NCI-H1048 (cell line): ENCODE measurements at places on chromosomes 1 and 21.

DNA sequence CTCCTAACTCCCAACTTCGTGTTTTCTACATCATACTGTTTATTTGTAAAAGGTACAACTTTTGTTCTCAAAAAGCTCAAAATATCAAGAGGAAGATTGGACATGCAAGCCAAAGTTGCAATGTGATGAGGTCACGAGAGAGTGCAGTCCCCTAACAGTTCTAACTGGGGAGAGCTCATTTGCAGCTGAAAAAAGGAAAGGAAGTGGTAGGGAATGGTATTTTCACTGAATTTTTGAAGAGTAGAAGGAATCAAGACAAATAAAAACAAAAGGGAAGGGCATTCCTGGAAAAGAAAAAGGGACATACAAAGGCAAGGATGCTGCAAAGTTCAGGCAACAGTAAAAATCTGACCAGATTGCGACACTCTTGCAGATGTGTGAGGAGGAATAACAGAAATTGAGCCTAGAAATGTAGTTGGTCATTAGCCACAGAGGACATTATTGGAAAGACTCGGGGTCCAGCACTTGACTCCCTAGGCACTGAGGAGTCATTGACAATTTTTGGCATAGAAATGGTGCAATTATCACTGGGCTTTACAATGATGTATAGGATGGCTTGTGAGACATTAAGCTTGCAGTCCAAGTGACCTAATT, 67.9 kb downstream of the TBX15 start:
- DNase-seq, result no peak

GRCh38 chr1:237031480-237031879, 10.5 kb upstream of the RYR2 start:
- no peak for DNase-seq

DNA sequence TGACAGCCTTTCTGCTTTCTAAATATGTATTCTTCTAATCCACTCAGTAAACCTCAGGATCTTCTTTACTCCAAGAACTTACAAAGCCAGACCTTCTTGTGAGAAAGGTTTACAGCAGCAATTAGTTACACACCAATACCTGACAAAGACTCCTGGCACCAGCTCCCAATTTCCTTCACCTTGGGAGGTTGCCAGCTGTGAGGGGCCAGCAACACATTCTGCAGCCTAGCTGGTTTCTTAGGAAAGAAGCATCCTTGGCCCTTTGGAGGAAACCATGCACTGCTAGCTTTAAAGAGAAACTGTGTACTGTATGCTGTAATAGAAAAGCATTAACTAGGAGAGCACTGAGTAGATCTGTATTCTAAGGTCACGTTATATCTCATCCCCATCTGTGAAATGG, 10.8 kb downstream of the FYB2 start:
- no peak for DNase-seq

DNA sequence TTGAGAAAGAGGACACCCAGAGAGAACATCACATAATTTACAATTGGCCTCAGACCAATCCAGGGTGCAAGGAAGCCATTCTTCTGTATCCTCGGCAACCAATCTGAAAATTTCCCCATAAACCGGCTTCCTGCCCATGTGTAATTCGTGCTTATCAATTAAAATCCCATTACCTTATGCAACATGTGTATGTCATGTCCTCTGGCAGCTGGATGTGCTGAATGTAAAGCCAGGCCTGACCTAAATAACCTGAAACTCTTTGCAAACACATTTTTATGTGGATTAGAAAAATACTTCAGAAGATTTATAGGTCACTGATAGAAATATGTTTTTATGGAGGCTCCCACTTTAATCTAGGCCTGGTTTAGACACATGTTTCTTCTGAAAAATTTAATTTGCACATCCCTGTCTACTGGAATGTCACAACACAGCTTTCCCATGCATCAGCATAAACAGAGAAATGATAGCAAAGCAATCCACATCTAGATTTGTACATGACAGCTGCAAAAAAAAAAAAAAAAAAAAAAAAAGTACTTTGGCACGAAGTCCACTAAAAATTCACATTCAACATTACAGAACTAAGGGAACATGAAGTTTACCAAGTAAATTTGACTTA, 69.4 kb upstream of the SAMSN1 start:
- DNase-seq, result no peak

GRCh38 chr21:43191971-43192370, 23.2 kb downstream of the CRYAA start:
- DNase-seq, result no peak

DNA sequence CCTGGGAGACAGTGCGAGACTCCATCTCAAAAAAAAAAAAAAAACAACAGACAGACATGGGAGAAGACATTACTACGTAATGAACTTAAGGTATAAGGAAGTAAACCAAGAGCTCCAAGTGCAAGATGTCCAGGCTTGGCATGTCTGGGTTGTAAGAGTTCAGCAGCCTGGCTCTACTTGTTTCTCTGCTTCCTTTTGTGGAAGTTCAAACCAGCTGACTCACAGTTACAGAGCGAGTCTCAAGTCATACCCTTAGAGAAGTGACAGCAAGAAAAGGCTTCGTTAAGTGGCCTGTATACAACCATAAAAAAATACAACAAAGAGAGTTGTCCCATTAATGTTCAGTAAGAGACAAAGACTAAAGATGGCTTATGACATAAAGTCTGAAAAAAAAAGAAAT, 1.3 kb downstream of the RIT1 start:
- DNase-seq, result no peak

DNA sequence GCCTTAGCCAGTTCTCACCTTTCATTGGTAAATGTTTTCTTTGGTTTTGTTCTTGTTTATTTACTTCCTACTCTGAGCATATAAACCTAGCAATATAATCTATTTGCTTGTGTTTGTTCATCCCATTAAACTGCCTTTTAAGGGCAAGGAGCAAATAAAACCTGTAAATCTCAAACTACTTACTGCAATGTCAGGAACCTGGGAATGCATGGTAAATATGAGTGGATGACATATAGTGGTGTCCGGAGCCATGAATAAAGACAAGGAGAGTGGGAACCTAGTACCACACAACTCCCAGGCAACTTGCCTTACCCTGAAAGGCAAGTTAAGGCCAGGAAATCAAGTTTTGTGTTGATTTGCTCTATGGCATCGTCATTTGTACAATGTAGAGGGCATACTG, 1133.7 kb upstream of the NCAM2 start:
- no peak for DNase-seq

GRCh38 chr21:10641107-10641506, 119.7 kb downstream of the TPTE start:
- DNase-seq, result no peak

GRCh38 chr21:36852864-36853263, 113.6 kb downstream of the HLCS start:
- DNase-seq, result no peak

DNA sequence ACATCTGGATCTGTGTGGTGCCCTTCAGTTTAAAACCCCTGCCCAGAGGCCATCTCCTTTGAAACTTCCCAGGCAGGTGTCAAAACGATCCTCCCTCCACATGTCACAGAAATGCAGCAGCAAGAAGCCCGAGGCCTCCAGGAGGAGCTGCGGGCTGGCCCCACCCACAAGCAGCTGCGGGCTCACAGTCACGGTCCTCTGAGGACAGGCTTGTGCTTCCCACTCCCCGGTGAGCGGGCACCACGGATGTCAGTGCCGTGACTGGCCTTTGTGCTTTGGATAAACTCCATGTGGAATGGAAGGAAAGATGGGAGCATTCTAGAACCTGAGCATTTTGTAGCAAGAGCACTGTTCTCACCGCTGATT, 65.8 kb downstream of the SIK1 start:
- no peak for DNase-seq

DNA sequence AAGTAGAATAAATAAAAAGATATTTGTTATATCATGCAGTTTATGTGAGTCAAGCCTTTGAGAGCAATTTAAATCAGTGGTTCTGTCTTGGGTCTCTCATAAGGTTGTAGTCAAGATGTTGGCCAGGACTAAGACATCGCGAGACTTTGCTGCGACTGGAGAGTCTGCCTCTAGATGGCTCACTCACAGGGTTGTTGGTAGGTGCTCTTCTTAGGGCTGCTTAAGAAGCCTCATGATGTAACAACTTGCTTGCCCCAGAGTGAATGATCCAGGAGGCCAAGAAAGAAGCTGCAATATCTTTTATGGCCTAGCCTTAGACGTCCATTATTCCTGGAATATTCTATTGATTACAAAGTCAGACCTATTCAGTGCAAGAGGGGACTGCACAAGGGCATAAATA, 73.1 kb upstream of the CACHD1 start:
- no peak for DNase-seq

GRCh38 chr1:235442788-235443429, 61.3 kb downstream of the B3GALNT2 start:
- DNase-seq, result no peak

DNA sequence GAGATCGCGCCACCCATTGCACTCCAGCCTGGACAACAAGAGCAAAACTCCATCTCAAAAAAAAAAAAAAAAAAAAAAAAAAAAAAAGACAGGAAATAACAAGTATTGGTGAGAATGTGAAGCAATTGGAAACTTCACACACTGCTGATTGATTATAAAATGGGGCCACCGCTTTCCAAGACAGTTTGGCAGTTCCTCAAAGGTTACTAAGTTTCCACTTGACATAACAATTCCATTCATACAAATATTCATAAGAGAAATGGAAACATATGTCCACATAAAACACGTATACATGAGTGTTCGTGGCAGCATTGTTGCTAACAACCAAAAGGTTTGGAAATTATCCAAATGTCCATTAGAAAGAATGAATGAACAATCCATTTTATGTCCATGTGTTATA, 26.3 kb downstream of the USP24 start:
- DNase-seq, result no peak
